ENCODE measurements at places on chromosomes 7 and 10.
A peak's percentile ranks its signal among the peaks of the same experiment; 100 is the strongest.

DNA sequence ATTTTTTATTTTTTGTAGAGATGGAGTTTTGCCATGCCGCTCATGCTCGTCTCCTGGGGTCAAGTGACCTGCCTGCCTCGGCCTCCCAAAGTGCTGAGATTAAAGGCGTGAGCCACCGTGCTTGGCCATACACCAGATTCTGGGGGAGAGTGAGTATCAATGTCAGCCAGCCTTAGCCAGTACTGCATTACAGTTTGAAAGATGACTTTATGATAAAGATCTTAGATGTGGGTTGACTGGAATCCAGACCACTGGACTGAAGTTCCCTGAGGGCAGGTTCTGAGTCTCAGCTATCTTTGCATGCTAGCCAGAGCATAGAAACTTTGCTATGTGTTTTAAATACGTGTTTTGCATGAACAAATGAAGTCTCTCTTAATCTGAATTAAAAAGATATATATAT, 117.2 kb upstream of the EFCAB10 start:
- DNase-seq: no peak

GRCh38 chr7:25565949-25566348, 337.7 kb upstream of the NPVF start:
- DNase-seq: peak; percentile 44

GRCh38 chr10:128024426-128024825, 101.8 kb downstream of the MKI67 start:
- no peak for DNase-seq

GRCh38 chr7:85055906-85056305, 130.9 kb downstream of the SEMA3D start:
- no peak for DNase-seq

DNA sequence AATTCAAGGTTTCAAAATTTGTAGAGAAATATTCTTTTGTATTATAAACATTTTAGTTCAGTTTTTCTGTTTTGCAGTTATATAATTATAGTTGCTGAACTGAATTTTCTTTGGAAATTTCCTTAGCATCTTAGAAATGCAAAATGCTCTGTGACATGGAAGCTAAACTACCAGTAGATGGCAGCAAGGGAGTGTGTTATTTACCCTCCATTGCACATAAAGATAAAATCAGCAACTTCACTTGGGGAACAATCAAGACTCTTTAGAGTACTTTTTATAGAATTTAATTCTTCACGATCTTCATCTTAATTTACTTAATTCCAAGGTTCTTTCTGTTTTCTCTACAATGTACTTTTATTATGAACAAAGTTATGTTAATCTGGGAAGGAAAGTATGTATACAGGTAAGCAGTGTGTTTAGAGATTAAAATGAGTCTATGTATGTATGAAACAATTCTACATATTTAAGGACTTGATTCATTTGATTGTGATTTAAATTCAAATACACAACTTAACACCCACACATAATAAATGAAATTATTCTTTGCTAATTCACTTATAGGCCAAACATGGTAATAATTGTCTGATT, 404.2 kb downstream of the THSD7A start:
- DNase-seq: no peak

- no peak for DNase-seq
Observed at GRCh38 chr10:95261926-95262325, 28.9 kb downstream of the PDLIM1 start.

- DNase-seq: no peak
Observed at GRCh38 chr10:119784340-119785067, 58.7 kb downstream of the INPP5F start.
